ENCODE measurements at places on chromosomes 2 and 18.
A peak's percentile ranks its signal among the peaks of the same experiment; 100 is the strongest.

GRCh38 chr2:56227811-56228210, 44.0 kb downstream of the CCDC85A start:
- DNase-seq, result peak; percentile 26

DNA sequence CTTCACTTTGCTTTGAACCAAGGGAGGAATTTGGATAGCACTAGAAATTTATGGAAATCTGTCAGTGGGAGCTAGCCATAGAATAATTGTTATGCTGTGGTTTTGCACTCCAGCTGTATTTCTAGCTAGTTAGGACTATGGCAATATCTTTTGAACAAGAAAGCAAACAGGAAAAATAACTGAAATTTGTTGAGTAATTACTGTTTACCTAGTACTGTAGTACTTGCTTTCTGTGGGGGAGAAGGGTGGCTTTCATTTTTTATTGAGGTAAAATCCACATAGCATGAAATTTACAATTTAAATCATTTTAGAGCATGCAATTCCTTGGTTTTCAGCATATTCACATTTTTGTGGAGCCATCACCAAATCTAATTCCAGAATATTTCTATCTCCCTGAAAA, 28.4 kb downstream of the MBD5 start:
- DNase-seq, result no peak

GRCh38 chr2:25098056-25098455, 56.2 kb downstream of the EFR3B start:
- no peak for DNase-seq

DNA sequence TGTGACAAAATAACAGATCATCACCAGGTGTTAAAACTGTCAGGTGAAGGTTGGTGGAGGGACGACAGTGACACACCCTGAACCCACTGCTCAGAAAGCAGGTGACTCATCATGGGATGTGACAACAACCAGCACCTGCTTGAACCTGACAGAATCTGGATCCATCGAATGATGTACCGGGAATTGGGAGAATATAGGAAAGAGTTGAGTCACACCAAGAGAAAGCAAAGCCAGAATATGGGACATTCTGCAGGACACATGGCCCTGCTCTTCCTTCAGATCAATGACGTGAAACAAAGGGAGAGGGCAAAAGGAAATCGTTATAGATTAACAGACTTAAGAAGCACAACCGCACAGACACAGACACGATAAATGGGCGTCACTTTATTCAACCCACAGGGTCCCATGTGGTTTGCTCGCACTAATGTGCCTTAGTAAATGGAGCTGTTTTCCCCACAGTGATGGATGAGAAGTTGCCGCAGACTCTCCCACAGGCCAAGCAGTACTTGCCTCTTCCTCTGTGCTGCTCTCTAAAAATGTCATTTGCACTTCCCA, 100.1 kb downstream of the CRACDL start:
- DNase-seq, result no peak

- DNase-seq, result no peak
Observed at GRCh38 chr2:20624156-20624883, 26.6 kb downstream of the HS1BP3 start.

DNA sequence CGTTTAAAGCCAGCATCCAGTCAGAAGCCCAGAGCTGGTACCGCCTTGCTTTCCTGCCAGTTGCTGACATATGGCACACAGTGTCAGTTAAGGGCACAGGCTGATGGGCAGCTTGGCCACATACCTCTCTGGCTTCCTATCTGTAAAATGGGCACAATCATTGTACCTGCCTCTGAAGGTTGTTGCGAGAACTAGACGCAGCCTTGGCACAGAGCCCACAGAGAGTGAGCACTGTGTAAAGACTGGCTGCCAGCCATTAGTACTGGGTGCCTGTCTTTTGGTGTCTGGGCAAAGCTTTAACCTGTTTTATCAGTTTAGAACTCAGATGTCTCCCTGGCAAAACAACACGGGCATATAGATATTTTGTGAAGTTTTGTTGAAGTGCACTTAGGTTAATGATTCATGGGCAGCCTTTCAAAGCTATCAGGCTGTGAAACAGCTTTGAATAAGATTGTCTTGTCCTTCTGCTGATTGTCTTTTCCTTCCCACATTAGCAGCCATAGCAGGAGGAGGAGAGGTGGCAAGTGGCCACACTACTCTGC, 269.5 kb downstream of the NEDD4L start:
- no peak for DNase-seq

- DNase-seq, result peak; percentile 72
Observed at GRCh38 chr2:207317378-207317984, 151.7 kb upstream of the KLF7 start.

GRCh38 chr2:42249887-42250286, 80.7 kb downstream of the EML4 start:
- no peak for DNase-seq

- DNase-seq, result peak; percentile 74
Observed at GRCh38 chr2:145752091-145752806, 1232.3 kb upstream of the ZEB2 start.

DNA sequence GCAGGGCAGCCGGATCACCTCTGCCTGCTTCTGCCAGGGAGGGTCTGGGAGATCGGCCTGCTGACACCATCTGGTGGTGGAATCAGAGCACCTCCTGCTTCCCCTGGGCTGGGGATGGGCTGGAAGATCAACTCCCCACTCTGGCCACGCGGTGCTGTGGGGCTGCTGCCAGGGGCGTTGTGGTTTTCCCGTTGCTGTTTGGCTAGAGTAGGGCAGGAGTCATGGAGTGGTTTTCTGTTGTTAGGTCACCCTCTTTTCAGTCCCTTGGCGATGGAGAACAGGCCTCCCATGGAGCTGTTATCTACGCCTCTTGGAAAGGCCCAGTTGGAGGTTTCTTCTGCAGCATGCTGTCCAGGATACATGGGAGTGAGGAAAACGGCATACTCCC, 15.2 kb downstream of the BCL2L11 start:
- DNase-seq, result peak; percentile 34

DNA sequence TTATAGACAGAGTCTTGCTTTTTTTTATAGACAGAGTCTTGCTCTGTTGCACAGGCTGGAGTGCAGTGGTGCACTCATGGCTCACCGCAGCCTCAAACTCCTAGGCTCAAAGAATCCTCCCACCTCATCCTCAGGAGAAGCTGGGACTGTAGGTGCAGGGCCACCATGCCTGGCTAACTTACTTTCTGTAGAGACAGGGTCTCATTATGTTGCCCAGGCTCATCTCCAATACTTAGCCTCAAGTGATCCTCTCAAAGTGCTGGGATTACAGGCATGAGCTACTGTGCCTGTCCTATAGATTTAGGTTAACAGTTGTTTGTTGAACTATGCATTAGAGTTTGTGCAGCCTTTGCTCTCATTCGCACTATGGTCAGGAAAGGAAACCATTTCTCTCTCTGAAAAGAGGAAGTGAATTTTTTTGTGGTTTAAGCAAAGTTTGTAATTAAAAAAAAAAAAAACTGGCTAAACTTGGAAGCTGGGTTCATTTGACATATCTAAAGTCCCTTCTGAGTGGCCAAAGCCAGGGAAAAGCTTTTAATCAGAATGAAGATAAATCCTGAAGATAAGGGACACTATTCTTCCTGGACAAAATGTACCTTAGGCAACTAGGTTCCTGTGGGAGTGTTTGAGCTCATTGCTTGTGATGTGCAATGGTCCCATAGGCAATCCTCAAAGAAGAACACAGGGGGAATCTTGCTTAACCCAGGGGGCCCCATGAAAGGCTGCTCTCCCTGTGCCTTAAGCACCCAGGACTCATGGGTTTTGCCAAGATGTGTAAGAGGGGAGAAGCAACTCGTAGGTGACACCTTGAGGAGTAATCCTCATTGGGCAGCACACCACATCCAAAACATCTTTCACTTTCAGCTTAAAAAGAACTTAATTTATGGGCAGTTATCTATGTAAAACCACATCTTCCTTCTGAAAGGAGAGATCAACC, 201.7 kb downstream of the MREG start:
- no peak for DNase-seq

DNA sequence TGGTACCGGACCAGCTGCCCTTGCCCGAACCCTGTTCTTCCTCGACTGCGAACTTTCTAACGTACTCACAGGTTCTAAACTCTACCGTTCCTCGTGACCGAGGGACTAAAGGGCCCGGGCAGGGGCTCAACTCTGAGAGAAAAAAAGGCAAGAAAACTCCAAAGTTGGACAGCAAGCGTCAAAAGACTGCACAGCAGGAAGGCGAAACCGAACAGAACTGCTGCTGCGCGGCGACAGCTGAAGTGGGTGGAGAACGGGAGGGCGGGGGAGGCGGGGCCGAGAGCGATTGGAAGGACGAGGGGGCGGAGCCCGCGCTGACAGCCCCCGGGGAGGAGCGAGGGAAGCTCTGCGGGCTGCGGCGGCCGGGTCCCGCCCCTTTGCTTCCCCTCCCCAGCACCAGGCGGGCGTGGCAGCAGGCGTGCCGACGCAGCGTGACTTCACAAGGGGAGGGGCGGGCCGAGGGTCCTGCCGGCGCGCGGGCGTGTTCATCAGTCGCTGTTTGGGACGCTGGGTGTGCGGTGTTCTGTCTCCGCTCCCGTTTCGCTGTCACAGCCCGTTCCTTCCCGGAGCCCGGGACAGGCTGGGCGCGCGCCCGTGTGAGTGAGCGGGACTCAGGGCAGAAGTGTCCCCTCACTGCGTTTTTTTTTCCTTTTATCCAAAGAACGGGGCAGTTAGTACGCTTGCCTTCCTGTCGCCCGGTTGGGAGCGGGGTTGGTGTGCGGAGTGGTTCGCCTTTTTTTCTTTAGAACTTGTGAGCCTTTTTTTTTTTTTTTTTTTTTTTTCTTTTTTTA, at the start of gene NABP1:
NABP1 (plus strand) TSS at position 491 of the 791 bp plus-strand sequence. CDS start 479 bp downstream, outside the sequence.
- peak; percentile 98 for DNase-seq

DNA sequence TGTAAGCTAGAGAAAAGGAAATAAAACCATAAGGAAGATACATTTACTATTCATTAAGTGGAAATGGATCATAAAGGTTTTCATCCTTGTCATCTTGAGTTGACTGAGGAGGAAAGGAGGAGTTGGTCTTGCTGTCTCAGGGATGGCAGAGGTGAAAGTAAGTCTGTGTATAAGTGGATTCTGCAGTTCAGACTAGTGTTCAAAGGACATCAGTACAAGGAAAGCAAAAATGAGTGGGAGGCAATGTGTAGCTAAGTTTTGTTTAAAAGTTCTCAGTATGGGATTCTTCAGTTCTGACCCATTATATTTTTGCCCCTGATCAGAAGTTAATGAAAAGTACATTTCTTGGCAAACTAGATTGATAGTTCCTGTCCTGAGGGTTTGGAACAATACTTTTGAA, 18.9 kb downstream of the SLC20A1 start:
- DNase-seq, result no peak

GRCh38 chr2:212032032-212032431, 506.6 kb downstream of the ERBB4 start:
- DNase-seq, result peak; percentile 85

- DNase-seq, result peak; percentile 77
Observed at GRCh38 chr2:28360718-28361293, 31.9 kb upstream of the FOSL2 start.

All from fibroblast of skin of right biceps (primary cell).